A549 treated with AZD2906 at 1 μM for 4 hours (cell line): ENCODE measurements at places on chromosomes 16 and 17. TPM values are rescaled to one million over a fixed set of nuclear protein-coding genes. Genes with fewer than 3 reads are reported as not detected.

The TEKT1 gene
- 0.07 to 0.22 TPM (median 0.15 TPM) in 4 of 5 replicates, not detected in the other for total RNA-seq

The CRISPLD2 gene
- 3.1 to 4.2 TPM (median 3.5 TPM) in 5 replicates for total RNA-seq

The SBK1 gene
- 0.26 to 0.34 TPM (median 0.29 TPM) in 5 replicates for total RNA-seq

The BIRC5 gene
- 93.1 to 114 TPM (median 97.6 TPM) in 5 replicates for total RNA-seq

The SCNN1B gene
- total RNA-seq = 0.52 to 0.88 TPM (median 0.69 TPM) in 5 replicates

The KRTAP3-1 gene
- total RNA-seq = not detected in 5 replicates

The HYDIN gene
- total RNA-seq = 0.25 to 0.48 TPM (median 0.45 TPM) in 5 replicates

The ALOX12 gene
- not detected in 5 replicates for total RNA-seq

The HAPSTR1 gene
- 21.4 to 24.0 TPM (median 22.7 TPM) in 5 replicates for total RNA-seq

The AOC2 gene
- 1.7 to 2.7 TPM (median 1.8 TPM) in 5 replicates for total RNA-seq

The SPEM3 gene
- total RNA-seq = 0.02 to 0.03 TPM (median 0.02 TPM) in 3 of 5 replicates, not detected in the others

The MPG gene
- total RNA-seq = 61.1 to 77.6 TPM (median 76.5 TPM) in 5 replicates

The TBC1D3C gene
- not detected in 5 replicates for total RNA-seq

The ZNF469 gene
- 6.2 to 7.5 TPM (median 7.0 TPM) in 5 replicates for total RNA-seq

The CPHXL2 gene
- total RNA-seq = not detected in 5 replicates

The CCDC40 gene
- 6.3 to 8.3 TPM (median 7.6 TPM) in 5 replicates for total RNA-seq

The VTN gene
- 16.3 to 24.7 TPM (median 20.7 TPM) in 5 replicates for total RNA-seq

The OR1D2 gene
- not detected in 5 replicates for total RNA-seq

The SP6 gene
- total RNA-seq = 7.6 to 7.8 TPM (median 7.7 TPM) in 5 replicates

The FBXW10 gene
- 0.82 to 1.1 TPM (median 0.95 TPM) in 5 replicates for total RNA-seq

The KRTAP2-2 gene
- total RNA-seq = not detected in 5 replicates

The ATP2C2 gene
- total RNA-seq = 0.08 to 0.22 TPM (median 0.15 TPM) in 5 replicates

The ITGB4 gene
- 97.0 to 133 TPM (median 117 TPM) in 5 replicates for total RNA-seq

The RAB11FIP4 gene
- 1.2 to 2.2 TPM (median 1.7 TPM) in 5 replicates for total RNA-seq

The PLD2 gene
- total RNA-seq = 20.2 to 23.9 TPM (median 21.6 TPM) in 5 replicates

The CORO1A gene
- total RNA-seq = 1.9 to 2.9 TPM (median 2.0 TPM) in 5 replicates

The RILP gene
- 11.8 to 20.0 TPM (median 17.7 TPM) in 5 replicates for total RNA-seq

The CHST5 gene
- not detected in 5 replicates for total RNA-seq

The PIPOX gene
- 0.07 to 0.33 TPM (median 0.11 TPM) in 4 of 5 replicates, not detected in the other for total RNA-seq

The KRTAP9-8 gene
- not detected in 5 replicates for total RNA-seq

The SERPINF2 gene
- 3.2 to 5.2 TPM (median 4.4 TPM) in 5 replicates for total RNA-seq

The SLC13A2 gene
- total RNA-seq = 0.05 to 0.21 TPM (median 0.10 TPM) in 5 replicates
